ENCODE measurements at places on chromosomes 4 and X.

GRCh38 chr4:87339440-87339839, 16.8 kb upstream of the HSD17B13 start:
- DNase-seq = no peak

GRCh38 chr4:119858176-119858575, 208.5 kb downstream of the MAD2L1 start:
- DNase-seq = no peak

- DNase-seq = no peak
These were observed 121.9 kb upstream of the SMIM10 start for GRCh38 chrX:134868771-134869495.

DNA sequence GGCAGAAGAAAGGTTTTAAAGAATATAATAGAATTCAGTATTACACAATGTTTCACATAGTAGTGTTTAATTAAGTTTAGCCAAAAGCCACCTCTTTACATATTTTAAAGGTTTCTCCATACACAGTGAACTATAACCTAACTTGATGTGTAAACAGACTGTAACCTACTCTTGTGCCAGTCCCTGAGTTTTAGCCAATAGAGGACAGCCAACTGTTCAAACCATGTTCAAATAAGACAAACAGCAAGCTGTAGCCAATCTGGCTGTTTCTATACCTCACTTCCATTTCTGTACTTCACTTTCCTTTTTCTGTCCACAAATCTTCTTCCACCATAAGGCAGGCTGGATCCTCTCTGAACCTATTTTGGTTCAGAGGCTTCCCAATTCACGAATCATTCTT, 65.2 kb downstream of the TEX13C start:
- DNase-seq = no peak
